DMS79 treated with DMSO at 0.1 percent for 48 hours (cell line): ENCODE measurements at places on chromosomes 12 and 14.

DNA sequence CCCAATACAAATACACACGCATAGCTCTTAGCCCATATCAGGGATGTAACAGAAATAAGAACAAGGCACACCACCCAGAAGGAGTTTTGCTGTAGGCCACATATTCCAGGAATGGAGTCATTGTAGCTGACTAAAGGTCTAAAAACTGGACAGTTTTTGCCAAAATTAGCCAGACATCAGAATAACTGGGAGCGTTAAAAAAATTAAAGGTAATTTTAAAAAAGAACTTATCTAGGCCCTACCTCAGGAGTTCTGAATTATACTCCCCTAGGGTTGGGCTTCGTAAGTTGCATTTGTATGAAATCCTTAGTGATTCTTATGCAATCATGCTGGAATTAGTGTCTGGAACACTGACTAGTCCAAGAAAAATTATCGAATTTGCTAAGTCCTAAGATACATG, 987.7 kb downstream of the GALC start:
- DNase-seq, result no peak

DNA sequence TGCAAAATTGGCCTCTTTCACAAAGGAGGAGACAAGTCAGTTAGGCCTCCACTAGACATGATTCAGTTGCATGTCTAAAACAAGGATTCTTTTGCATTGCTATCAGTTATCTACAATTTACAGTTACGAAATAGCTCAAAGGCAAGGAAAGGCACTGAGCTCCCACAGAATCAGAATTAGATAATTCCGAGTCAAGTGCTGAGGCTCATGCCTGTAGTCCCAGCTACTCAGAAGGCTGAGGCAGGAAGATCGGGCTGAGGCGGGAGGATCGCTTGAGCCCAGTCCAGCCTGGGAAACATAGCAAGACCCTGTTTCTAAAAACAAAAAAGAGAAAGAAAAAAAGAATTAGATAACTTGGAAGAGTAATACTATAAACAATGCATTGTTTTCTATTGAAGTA, 12.3 kb upstream of the RTRAF start:
- no peak for DNase-seq

DNA sequence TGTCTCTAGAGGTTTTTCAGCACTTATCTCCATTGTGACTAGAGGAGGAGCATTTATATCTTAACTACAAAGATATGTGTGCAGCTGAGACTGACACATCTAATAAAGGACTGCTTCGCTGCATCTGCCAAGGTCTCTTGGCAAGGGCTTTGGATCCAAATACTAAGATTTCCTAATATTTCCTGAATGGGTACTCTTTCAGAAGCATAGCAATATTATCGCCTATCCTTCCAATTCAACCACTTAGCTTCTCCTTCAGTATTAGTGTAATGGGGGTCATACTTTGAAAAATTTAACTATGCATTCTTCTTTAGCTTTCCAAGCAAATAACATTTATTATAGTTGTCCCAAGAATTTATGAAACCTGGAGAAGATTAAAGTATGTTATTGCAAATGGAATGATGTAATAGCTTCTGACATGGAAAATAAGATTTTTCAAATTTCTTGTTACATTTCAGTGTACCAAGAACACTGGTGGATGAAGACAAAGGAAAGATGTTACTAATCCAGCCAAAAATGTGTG, 243.0 kb upstream of the PDE3A start:
- DNase-seq, result no peak

DNA sequence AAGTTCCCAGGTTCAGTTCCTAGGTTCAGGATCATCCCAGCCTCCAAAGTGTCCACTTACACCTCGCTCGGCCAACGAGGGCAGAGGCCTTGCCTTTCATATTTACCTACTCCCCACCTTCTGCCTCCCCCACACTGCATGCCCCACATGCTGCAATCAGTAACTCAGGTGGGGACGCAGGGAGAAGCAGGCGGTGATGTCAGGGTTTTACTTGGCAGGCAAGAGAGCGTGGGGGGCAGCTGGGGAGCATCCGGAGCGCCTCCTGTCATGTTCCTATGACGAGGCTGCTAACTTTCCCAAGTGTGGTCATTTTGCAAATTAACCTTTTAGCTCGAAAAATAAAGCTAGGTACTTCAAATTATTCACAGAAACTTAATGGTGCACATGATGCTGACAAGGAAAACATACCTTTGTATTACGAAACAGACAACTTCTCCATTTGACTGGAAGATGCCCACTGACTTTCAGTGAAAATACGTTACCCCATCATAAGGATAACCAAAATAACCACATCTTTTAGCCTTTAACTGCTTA, 53.8 kb downstream of the SETD3 start:
- DNase-seq, result no peak

DNA sequence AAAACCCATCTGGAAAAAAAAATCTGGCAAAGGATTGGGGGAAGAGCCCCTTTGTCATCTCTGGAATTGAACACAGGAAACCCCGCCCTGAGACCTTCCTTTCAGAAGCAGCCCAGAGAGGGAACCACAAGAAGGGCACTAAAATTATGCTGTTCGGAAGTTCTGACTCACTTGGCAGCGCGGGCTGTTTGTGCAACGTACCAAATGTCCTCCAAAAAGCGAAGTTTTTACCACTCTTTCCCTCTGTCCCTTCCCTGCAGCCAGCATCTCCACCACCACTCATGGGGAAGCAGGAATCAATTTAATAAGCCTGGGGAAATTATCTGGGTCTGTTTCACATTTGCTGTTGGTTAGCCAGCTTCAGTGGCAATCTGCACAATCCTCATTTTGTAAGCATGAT, 3.2 kb upstream of the SYNE3 start:
- no peak for DNase-seq

DNA sequence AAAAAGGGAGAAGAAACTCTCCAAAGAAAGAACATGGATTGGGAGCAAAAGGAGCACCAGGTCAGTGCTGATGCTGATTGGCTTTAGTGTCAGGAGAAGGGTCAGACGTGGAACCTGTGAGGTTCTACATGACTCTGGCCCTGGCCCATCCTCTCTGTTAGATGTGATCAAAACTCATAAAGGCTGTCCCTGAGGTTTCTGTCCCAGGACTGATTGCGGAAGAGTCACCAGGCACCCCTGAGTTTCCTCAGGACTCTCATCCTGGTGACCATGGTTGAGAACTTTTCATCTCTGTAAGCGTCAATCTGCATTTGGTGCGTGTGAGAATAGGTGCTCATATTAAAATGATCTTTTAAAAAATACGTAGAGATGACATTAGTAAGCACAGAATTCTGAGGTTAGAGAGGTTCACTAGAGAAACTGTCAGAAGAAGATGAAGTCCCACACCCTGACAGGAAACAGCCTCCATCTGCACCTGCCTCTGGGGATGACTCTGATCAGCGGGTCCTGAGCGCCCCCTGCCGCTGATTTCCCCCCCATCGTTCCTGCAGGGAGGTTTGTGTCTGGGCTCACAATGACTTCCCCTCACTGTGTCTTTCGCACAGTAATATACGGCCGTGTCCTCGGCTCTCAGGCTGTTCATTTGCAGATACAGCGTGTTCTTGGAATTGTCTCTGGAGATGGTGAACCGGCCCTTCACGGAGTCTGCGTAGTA, 741.8 kb downstream of the TMEM121 start:
- DNase-seq, result no peak

DNA sequence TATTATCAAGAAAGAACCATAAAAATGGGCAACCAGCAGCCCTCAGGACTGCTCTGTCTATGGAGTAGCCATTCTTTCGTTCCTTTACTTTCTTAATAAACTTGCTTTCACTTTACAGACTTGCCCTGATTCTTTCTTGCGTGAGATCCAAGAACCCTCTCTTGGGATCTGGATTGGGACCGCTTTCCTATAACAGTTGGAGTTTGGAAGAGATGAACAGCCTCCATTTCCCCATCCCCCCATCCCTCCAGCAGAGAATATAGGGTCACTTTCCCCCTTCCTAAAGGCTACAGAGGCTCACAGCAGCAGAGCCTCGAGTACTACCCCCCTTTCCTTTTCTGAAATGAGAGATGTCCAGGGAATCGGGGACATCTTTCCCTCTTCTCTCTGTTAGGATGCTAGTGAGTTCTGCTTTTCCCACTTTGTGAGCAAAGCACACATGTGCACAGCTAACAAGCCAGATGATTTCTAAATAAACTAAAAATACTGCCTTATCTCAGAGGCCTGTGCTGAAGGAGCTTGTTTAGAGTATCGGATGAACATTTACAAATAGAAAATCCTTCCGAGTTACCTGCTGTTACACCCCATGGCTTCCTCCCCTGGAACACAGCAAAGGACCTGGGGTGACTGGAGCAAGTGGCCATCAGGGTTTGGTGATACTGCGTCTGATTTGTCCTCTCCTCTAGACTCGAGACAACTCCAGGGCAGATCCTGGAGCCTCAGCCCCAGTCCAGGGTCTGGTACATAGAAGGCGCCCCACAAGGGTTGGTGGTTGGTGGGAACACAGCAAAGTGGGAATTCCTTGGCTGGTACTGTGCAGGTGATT, 144.2 kb downstream of the SLC38A6 start:
- DNase-seq, result no peak

GRCh38 chr12:19641235-19642080, 202.2 kb downstream of the AEBP2 start:
- no peak for DNase-seq

- DNase-seq, result no peak
These were observed 51.7 kb downstream of the PPFIBP1 start for GRCh38 chr12:27575762-27576118.
